ENCODE measurements at places on chromosomes 2 and 18.

GRCh38 chr18:46424898-46425297 lies 232.1 kb downstream of the LOXHD1 start:
- no peak for DNase-seq

DNA sequence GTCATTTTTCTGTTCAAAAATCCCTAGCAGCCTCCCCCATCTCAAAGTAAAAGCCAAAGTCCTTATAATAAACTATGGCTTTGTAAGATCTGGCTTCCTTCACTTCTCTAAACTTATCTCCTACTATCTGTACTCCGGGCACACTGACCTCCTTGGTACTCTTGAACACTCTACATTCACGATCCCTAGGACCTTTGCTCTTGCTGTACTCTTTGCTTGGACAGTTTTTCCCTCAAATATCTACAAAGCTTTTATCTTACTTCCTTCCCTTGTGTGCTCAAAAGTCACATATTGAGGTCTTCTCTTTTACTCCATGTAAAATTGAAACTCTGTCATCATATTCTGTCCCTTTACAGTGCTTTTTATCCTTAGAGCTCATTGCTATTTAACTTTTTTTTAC lies 616.6 kb downstream of the IRS1 start:
- no peak for DNase-seq

DNA sequence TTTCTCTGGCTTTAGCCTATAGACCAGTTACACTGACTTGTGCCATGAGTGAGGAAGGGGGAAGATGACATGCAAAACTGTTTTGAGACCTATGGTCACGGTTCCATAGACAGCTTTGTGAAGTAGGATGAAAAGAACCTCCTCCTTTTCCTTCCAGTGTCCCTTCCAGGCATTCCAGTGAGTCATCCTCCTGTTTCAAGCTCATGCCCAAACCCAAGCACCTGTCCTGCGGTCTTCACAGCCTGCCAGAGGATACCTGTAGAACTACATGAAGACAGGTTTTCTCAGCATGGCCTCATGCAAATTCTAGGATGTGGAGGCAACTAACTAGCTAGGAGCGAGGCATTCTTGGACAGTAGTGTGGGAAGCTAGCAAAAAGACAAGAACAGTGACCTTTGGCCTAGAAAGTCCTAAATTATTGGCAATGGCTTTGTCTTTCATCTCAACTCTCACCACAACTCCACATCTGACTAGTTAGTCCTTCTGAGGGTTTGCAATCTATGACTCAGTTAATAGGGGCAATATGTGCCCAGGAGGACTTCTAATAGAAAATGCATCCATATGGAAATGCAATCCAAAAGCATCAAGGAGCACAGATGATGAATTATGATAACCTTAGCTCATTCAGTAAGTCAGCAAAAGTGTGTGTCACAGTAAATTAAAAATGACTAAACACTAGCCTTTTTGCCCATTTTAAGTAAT lies 154.7 kb downstream of the RBM43 start:
- DNase-seq: no peak

GRCh38 chr2:207796585-207797350 lies 27.1 kb upstream of the FZD5 start:
- DNase-seq: no peak

DNA sequence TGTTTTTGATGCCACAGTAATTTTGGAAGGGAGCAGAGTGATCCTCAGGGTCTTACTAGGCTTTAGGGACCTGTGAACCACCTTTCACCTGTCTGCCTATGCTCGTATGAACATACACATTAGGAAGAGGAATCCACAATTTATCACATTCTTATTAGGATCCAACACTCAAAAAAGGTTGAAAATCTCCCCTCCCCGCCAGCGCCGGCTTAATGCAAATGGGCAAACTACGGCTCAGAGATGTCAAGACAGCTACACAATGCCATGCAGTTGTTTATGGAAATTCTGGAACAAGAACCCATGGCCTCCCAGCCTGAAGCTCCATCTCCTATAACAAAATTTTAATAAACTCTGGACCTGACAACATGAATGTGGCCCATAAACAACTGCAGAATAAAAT lies 375.9 kb upstream of the ACVR2A start:
- DNase-seq: no peak

Data from BE2C (cell line).